ENCODE measurements at places on chromosomes 7 and 10. TPM values are rescaled to one million over a fixed set of nuclear protein-coding genes. Genes with fewer than 3 reads are reported as not detected.

The WEE2 gene
- not detected for total RNA-seq

The ELAPOR2 gene
- 5.6 TPM for total RNA-seq

The C10orf143 gene
- total RNA-seq: 1.3 TPM

The ARL3 gene
- 5.0 TPM for total RNA-seq

The DNAJC12 gene
- 1.1 TPM for total RNA-seq

The IFIT1B gene
- under 0.01 TPM for total RNA-seq

The POR gene
- 114 TPM for total RNA-seq

The C10orf71 gene
- total RNA-seq: not detected

Measured in hair follicle dermal papilla cell (primary cell).